Spleen (tissue), 13 donors: ENCODE measurements at places on chromosomes 13 and 19. TPM values are rescaled to one million over a fixed set of nuclear protein-coding genes. Genes with fewer than 3 reads are reported as not detected.

DNA sequence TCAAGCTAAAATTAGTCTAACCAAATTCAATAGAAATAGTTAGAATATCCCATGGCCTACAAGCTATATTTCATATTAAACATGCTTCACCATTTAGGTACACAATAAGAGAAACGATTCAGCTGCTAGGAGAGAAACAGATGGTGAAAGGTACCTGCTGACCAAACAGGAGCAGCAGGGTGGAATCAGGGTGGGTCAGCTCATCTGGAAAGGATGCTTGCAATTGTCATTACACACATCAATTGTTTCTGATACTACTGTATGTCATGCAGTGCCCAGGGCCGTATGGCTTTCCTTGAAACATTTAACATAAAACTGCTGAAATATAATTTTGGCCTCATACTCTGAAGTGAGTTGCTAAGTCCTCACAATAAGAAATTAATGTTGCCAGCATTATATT lies 776.0 kb downstream of the DACH1 start:
- no peaks in the 10 kb centered on the region for H3K36me3 ChIP-seq
- H3K4me3 ChIP-seq: no peak overlapping the region
- no peak for DNase-seq
- no peak overlapping the region for H3K27ac ChIP-seq
- H3K27me3 ChIP-seq: no peaks in the 10 kb centered on the region

- H3K27me3 ChIP-seq: no peaks in the 10 kb centered on the region
- H3K4me3 ChIP-seq: peak overlapping the region; percentile 89
- peak; percentile 85 for DNase-seq
- peak overlapping the region; percentile 97 for H3K27ac ChIP-seq
- peaks cover 42% of the 10 kb centered on the region for H3K4me1 ChIP-seq
- peaks cover 6% of the 10 kb centered on the region for H3K36me3 ChIP-seq
These were observed 755 bp upstream of the RAB3A start for GRCh38 chr19:18204394-18205199.

- DNase-seq: no peak
- no peaks in the 10 kb centered on the region for H3K36me3 ChIP-seq
- no peak overlapping the region for H3K27ac ChIP-seq
These were observed 112.8 kb downstream of the CRYL1 start for GRCh38 chr13:20412691-20413355.

DNA sequence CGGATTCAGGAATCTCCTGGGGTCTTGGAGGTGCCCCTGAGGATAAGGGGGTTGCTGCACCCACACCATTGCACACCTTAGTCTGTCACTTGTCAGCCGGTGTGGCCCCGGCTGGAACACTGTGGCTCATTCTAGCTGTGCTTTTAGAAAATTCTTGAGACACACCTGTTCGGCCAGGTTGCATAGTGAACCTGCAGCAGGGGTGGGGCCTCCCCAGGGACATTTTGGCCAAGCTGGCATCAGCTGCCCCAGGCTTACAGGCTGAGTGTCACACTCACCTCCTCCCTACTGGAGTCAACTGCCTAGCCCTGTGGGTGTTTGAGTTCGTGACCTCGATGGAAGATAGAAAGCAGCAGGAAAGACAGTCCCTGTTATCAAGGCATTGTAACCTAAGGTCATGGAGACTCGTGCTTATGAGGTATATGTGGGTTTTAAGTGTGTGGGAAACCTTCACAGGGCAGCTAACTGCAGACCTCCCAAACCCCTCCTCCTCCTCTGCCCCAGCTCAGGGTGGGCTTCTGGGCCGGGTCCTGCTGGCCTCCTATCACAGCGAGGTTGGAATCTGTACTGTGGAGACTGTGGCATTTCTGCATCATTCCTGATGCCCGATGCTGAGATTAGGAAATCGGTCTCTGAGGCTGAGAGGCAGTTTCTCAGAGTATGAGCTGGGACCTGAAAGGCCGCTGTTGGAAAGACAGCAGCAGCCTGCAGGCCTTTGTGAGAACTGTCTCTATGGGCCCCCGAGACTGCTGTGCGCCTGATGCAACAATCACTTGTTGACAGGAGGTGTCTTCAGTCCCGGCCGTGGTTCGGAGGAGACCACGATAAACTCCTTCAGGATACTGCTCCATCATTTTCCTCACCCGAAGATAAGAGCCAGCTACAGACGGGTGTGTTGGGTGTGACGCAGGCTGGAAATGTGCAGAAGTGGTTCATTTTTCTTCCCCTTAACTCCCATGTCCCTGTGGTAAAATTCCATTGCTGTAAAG lies 72.2 kb downstream of the ATP11A start:
- H3K36me3 ChIP-seq: no peaks in the 10 kb centered on the region
- no peak overlapping the region for H3K27ac ChIP-seq
- H3K4me3 ChIP-seq: no peak overlapping the region
- H3K27me3 ChIP-seq: no peaks in the 10 kb centered on the region

GRCh38 chr19:30092721-30093569 lies 150.9 kb downstream of the URI1 start:
- H3K4me3 ChIP-seq: no peak overlapping the region
- no peaks in the 10 kb centered on the region for H3K27me3 ChIP-seq
- DNase-seq: peak; percentile 51
- H3K36me3 ChIP-seq: no peaks in the 10 kb centered on the region

- no peak for DNase-seq
- no peaks in the 10 kb centered on the region for H3K36me3 ChIP-seq
- H3K27me3 ChIP-seq: peaks cover 4% of the 10 kb centered on the region
- H3K27ac ChIP-seq: peak overlapping the region; percentile 71
These were observed 11.6 kb upstream of the ZNF536 start for GRCh38 chr19:30360376-30361106.

GRCh38 chr13:90321281-90321931 lies 1026.1 kb upstream of the MIR17HG start:
- no peaks in the 10 kb centered on the region for H3K27me3 ChIP-seq
- H3K4me3 ChIP-seq: no peak overlapping the region

GRCh38 chr19:1070576-1070930 lies 3.6 kb downstream of the ARHGAP45 start:
- no peak overlapping the region for H3K4me3 ChIP-seq
- H3K27ac ChIP-seq: peak overlapping the region; percentile 90
- H3K4me1 ChIP-seq: peaks cover 98% of the 10 kb centered on the region
- H3K27me3 ChIP-seq: no peaks in the 10 kb centered on the region
- peaks cover 70% of the 10 kb centered on the region for H3K36me3 ChIP-seq

DNA sequence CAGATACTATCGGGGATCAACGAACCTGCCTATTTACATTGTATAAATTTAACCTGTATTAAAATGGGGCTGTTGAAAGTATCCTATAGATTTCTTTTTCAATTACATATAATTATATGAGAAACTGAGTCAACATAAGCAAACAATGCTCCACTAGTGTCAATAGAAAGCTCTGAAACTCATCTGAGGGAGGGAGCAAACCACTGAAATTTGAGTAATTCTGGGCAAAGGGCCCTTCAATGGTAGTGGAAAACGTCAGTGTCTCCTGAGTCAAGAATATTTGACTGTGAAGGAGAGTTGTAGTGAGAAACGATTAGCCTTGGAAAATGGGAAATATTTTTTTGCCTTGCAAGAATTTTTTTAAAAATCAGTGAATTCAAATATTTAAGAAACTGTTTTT lies 17.6 kb upstream of the VN1R4 start:
- no peaks in the 10 kb centered on the region for H3K36me3 ChIP-seq
- H3K27ac ChIP-seq: no peak overlapping the region
- H3K4me3 ChIP-seq: no peak overlapping the region

GRCh38 chr13:48602296-48603016 lies 51.3 kb upstream of the CYSLTR2 start:
- H3K4me1 ChIP-seq: no peaks in the 10 kb centered on the region
- H3K27me3 ChIP-seq: no peaks in the 10 kb centered on the region
- H3K36me3 ChIP-seq: no peaks in the 10 kb centered on the region

- H3K4me1 ChIP-seq: peaks cover 66% of the 10 kb centered on the region
- peaks cover 23% of the 10 kb centered on the region for H3K36me3 ChIP-seq
- no peaks in the 10 kb centered on the region for H3K27me3 ChIP-seq
- peak overlapping the region; percentile 93 for H3K27ac ChIP-seq
These were observed 595 bp upstream of the RAB20 start for GRCh38 chr13:110562036-110562597.

DNA sequence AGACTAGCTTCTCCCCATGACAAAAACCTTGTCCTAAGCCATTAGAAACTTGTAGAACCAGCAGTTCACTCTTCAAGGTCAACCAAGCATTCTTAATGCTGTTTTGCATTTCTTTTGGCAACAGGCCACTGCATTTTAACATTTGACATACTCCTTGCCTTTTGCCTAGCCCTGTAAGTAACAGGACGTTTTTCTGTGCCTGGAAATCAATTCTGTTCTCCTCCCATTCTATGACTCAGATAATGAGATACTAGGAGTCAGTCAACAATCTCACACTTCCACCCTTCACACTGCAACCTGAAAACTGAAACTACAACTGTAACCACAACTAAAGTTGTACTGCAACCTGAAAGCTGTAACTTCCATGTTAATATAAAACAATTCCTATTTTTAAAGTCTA lies 268.7 kb downstream of the MZT1 start:
- no peaks in the 10 kb centered on the region for H3K27me3 ChIP-seq
- no peak overlapping the region for H3K27ac ChIP-seq
- no peaks in the 10 kb centered on the region for H3K4me1 ChIP-seq
- H3K4me3 ChIP-seq: no peak overlapping the region
- no peaks in the 10 kb centered on the region for H3K36me3 ChIP-seq
- DNase-seq: no peak

- no peaks in the 10 kb centered on the region for H3K27me3 ChIP-seq
- no peaks in the 10 kb centered on the region for H3K36me3 ChIP-seq
- H3K27ac ChIP-seq: peak overlapping the region; percentile 65
- peaks cover 19% of the 10 kb centered on the region for H3K4me1 ChIP-seq
These were observed 23.4 kb downstream of the GP6 start for GRCh38 chr19:55014714-55015113.

- H3K27me3 ChIP-seq: no peaks in the 10 kb centered on the region
- no peak overlapping the region for H3K4me3 ChIP-seq
- H3K27ac ChIP-seq: no peak overlapping the region
- H3K4me1 ChIP-seq: no peaks in the 10 kb centered on the region
These were observed 1008.0 kb downstream of the PCDH9 start for GRCh38 chr13:66222127-66222526.

- no peak overlapping the region for H3K4me3 ChIP-seq
- no peak for DNase-seq
- peak overlapping the region; percentile 82 for H3K27ac ChIP-seq
These were observed 1.7 kb downstream of the SSC5D start for GRCh38 chr19:55489711-55490477.

- peaks cover 31% of the 10 kb centered on the region for H3K36me3 ChIP-seq
- H3K27me3 ChIP-seq: no peaks in the 10 kb centered on the region
- H3K4me1 ChIP-seq: peaks cover 34% of the 10 kb centered on the region
- no peak for DNase-seq
These were observed 23.5 kb downstream of the NKPD1 start for GRCh38 chr19:45137179-45137761.

- peaks cover 81% of the 10 kb centered on the region for H3K4me1 ChIP-seq
- H3K4me3 ChIP-seq: no peak overlapping the region
- H3K27ac ChIP-seq: no peak overlapping the region
- peaks cover 10% of the 10 kb centered on the region for H3K36me3 ChIP-seq
These were observed 9.6 kb downstream of the ABHD13 start for GRCh38 chr13:108227651-108228272.

DNA sequence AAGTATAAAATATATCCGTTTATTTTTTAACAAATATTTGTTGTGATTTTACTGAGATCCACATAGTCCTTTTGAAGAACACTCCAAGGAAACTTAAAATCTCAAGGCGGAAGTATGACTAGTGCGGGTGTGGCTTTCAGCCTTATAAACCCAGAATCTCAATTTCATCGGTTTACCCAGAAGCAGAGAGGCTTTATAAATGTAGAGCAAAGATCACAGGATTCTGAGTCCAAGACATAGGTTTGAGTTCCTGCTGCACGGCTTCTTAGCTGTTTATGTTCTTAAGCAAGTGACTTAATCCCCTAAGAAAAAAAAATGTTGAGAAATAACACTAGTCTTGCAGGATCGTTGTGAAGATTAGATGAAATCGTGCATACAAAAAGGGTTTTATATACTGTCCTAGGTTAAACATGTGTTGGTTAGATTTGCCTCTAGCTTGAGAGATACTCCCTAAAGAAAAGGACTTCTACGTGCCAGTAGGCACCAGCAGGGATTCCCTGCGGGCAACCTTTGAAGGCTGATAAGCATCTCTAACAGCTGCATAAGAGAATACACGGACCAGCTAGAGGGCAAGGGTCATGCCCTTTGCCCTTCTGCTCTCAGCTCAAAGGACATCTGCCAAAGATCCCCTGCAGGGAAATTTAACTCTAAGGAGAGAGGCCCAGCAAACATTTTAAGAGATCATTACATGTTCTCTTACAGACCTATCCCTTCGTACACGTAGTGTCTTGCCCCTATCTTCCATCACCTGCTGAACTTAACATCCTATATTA lies 130.4 kb upstream of the MIR17HG start:
- no peaks in the 10 kb centered on the region for H3K36me3 ChIP-seq
- H3K4me3 ChIP-seq: no peak overlapping the region
- no peaks in the 10 kb centered on the region for H3K4me1 ChIP-seq
- no peak for DNase-seq

- no peak overlapping the region for H3K27ac ChIP-seq
- H3K4me3 ChIP-seq: no peak overlapping the region
- H3K27me3 ChIP-seq: peaks cover 5% of the 10 kb centered on the region
- H3K4me1 ChIP-seq: no peaks in the 10 kb centered on the region
These were observed 79.9 kb downstream of the MRPL57 start for GRCh38 chr13:21256351-21256761.

- no peak for DNase-seq
- H3K36me3 ChIP-seq: no peaks in the 10 kb centered on the region
- no peaks in the 10 kb centered on the region for H3K27me3 ChIP-seq
These were observed 67.6 kb downstream of the PIBF1 start for GRCh38 chr13:72849571-72849970.

DNA sequence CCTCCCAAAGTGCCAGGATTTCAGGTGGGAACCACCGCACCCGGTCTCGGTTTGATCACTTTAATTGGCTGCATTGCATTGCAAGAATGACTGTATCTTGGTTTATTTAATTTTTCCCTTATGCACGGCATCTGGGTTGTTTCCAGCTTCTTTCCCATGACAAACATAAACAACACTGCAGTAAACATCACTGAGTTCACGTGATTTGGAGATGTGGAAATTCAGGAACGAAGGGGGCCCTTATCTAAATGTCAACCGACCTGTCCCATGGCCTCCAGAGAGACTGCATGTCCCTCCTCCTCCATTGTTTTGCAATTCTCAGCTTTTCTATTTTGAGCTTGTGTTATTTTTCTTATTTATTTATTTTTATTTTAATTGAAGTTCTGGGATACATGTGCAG lies 14.4 kb upstream of the SULT2B1 start:
- no peak for DNase-seq
- no peak overlapping the region for H3K4me3 ChIP-seq
- no peaks in the 10 kb centered on the region for H3K36me3 ChIP-seq
- no peak overlapping the region for H3K27ac ChIP-seq
- H3K4me1 ChIP-seq: no peaks in the 10 kb centered on the region
- no peaks in the 10 kb centered on the region for H3K27me3 ChIP-seq

GRCh38 chr13:46389457-46390451 lies 2.7 kb upstream of the RUBCNL start:
- H3K4me1 ChIP-seq: peaks cover 41% of the 10 kb centered on the region
- peaks cover 5% of the 10 kb centered on the region for H3K27me3 ChIP-seq
- no peak overlapping the region for H3K4me3 ChIP-seq
- peak; percentile 84 for DNase-seq
- H3K27ac ChIP-seq: peak overlapping the region; percentile 90
- no peaks in the 10 kb centered on the region for H3K36me3 ChIP-seq

GRCh38 chr13:99027260-99027659 lies 49.4 kb upstream of the DOCK9 start:
- H3K36me3 ChIP-seq: no peaks in the 10 kb centered on the region
- no peak for DNase-seq
- H3K4me3 ChIP-seq: no peak overlapping the region
- no peaks in the 10 kb centered on the region for H3K27me3 ChIP-seq

The ZIC5 gene
- total RNA-seq: not detected

The MEIOSIN gene
- total RNA-seq: not detected

The PLA2G4C gene
- total RNA-seq: 27.7 TPM

The GGACT gene
- 5.9 TPM for total RNA-seq

The IRGC gene
- total RNA-seq: not detected

The TMPRSS9 gene
- total RNA-seq: 3.2 TPM

The GTF2F2 gene
- total RNA-seq: 17.4 TPM

The ZNF90 gene
- total RNA-seq: 5.0 TPM

The PDE4C gene
- total RNA-seq: 4.3 TPM
